ENCODE measurements at places on chromosomes 5 and 9. TPM values are rescaled to one million over a fixed set of nuclear protein-coding genes. Genes with fewer than 3 reads are reported as not detected.

PCDHA13 gene
- total RNA-seq = 0.67 TPM

MYMK gene
- total RNA-seq = not detected

PCDHB13 gene
- total RNA-seq = 7.2 TPM

PLEKHG4B gene
- total RNA-seq = 0.04 TPM

IL4 gene
- total RNA-seq = not detected

HRH2 gene
- total RNA-seq = 7.3 TPM

ARL10 gene
- total RNA-seq = 2.2 TPM

DNA sequence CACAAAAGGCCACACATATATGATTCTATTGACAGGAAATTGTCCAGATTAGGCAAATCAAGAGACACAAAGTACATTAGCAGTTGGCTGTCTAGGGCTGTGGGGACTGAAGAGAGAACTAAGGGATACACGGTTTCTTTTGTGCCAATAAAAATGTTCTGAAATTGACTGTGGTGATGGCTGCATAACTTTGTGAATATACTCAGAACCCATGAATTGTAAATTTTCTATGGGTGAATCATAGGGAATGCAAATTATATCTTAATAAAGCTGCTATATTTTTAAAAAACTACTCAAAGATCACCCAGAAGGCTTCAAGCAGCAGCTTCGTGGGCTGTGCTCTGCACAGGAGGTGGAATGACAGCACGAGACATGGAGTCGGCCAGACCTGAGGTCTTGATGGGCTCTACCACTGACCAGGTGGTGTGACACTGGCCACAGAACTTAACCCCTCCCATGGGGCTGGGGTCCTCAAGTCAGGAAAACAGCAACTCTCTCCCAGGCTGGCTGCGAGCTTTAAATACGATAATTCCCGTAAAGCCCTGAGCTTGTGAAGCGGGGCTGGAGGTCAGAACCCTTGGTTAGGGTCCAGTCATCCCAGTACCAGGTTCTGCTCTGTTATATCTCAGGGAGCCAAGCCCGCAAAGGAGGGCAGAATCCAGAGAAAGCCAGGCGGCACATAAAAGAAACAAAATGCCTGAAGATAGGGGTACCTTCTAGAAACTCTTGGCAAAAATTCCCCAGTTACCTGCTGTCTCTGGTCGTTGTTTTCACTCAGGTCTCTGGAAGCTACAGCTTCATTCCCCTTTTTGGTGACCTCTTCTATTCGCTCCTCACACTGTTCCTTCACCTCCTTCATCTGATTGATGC, 59.1 kb downstream of the GOLM1 start:
- DNase-seq = no peak
- peaks cover 3% of the 10 kb centered on the region for H3K36me3 ChIP-seq
- H3K27ac ChIP-seq = no peak overlapping the region

GRCh38 chr5:12147513-12147912, 243.3 kb upstream of the CTNND2 start:
- no peak overlapping the region for H3K4me3 ChIP-seq
- no peaks in the 10 kb centered on the region for H3K36me3 ChIP-seq
- no peaks in the 10 kb centered on the region for H3K27me3 ChIP-seq
- no peak for DNase-seq

GRCh38 chr9:16611983-16612382, 258.5 kb downstream of the BNC2 start:
- no peak overlapping the region for H3K27ac ChIP-seq
- DNase-seq = no peak
- no peaks in the 10 kb centered on the region for H3K36me3 ChIP-seq

DNA sequence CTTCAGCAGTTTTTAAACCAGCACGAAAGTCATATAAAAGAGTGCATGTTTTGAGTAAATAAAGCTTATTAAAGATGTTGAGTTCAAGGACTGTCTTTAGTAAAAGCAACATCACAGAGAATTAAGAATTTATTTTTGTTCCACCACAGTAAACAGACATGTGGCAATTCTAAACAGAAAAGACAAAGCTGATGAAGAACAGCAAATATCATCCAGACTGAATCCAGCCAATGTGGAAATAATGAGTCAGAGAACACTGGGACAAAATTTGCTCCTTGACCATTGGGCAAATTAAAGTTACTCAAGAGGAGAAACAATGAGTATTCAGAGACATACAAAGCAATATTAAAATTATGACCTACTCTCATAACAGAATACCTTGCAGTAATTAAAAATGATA, 28.8 kb downstream of the OR2K2 start:
- no peak overlapping the region for H3K4me3 ChIP-seq
- H3K36me3 ChIP-seq = no peaks in the 10 kb centered on the region
- H3K27ac ChIP-seq = no peak overlapping the region
- no peaks in the 10 kb centered on the region for H3K27me3 ChIP-seq
- peaks cover 6% of the 10 kb centered on the region for H3K4me1 ChIP-seq
- no peak for DNase-seq

DNA sequence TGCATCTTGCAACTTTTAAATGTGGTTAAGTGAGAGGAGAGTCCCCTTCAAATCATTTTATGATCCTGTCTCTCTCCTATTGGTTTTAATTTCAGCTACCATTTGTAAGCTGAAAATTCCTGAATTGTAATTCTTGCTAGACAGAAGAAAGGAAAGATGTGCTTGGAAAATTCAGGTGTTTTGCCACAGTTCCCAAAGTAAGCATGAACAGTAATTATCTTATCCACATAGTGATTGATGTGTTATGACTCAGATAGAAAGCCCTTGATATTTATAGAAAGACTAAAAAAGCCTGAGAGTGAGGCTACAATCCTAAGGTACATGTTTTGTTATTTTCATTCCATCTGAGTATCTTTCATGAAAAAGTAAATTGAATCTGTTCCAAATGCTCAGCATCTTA, 492.5 kb downstream of the MAT2B start:
- no peaks in the 10 kb centered on the region for H3K4me1 ChIP-seq
- no peak overlapping the region for H3K27ac ChIP-seq
- no peaks in the 10 kb centered on the region for H3K36me3 ChIP-seq

DNA sequence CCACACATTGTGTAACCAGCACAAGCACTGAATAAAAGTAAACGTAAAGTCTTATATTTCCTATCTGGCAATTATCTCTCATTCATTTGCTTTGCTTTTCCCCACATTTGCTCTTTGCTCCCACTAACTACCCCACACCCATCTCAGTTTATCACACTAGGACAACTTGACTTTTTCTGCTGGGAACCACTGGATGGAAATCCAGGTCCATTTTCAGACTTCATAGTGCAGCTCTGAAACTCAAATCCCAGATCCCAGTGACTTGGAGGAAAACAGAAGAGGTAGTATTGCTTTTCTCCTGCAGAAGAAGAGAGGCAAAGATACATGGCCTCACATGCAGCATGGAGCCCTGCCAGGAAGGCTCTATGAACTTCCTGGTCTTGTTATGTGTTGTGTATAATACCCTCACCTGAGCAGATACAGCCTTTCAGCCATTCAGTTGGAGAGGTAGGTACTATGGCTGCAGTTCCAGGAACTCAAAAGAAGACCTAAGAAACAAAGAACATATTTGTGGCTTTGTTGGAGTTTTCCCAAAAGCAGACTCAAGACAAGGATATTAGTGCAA, 90.0 kb upstream of the NIPBL start:
- H3K27ac ChIP-seq = no peak overlapping the region
- no peaks in the 10 kb centered on the region for H3K27me3 ChIP-seq

GRCh38 chr5:69007163-69007562, 86.7 kb upstream of the SLC30A5 start:
- no peaks in the 10 kb centered on the region for H3K36me3 ChIP-seq
- no peak overlapping the region for H3K27ac ChIP-seq
- DNase-seq = no peak
- H3K4me1 ChIP-seq = no peaks in the 10 kb centered on the region
- H3K27me3 ChIP-seq = no peaks in the 10 kb centered on the region

DNA sequence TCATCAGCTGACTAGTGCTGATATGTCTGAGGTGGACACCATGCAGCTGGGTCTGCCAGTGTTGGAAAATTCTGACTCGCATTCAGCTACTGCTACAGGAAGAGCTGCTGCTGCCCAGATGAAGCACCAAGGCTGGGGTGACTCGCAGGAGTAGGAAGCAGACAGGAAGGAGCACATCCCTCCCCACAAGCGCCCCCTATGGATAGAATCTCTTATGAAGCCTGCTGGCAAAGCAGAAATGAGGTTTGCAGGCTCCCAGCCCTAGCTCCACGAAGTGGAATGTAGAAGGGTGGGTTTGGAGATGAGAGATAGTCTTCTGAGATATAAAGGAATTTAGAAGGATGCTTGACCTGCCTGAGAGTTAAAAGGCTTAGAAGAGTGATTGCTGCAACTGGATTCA, 443.0 kb downstream of the ACTL7B start:
- no peaks in the 10 kb centered on the region for H3K4me1 ChIP-seq
- H3K27me3 ChIP-seq = no peaks in the 10 kb centered on the region
- no peak for DNase-seq
- no peak overlapping the region for H3K4me3 ChIP-seq
- H3K27ac ChIP-seq = no peak overlapping the region
- H3K36me3 ChIP-seq = no peaks in the 10 kb centered on the region

DNA sequence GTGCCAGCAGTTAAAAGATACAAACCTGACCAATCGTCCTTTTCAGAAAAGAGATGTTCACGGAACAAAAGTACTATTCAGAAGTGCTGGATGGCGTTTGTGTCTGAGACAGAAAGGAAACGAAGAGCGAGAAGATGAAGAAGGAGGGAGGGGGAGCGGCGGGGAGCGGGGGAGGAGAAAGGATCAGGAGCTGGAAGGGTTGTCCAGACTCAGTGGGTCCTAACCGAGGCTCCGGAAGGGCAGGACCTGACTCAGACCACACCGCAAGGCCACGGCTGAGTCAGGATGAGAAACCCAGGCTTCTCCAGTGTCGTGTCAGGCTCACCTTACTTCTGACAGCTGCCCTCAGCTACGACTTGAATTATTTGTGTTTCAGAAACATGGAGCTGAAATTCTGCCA, 46.2 kb downstream of the PAX5 start:
- peaks cover 42% of the 10 kb centered on the region for H3K27me3 ChIP-seq
- no peak overlapping the region for H3K4me3 ChIP-seq
- no peaks in the 10 kb centered on the region for H3K36me3 ChIP-seq

GRCh38 chr5:26903469-26903868, 134.9 kb downstream of the CDH9 start:
- DNase-seq = no peak
- no peak overlapping the region for H3K27ac ChIP-seq
- no peaks in the 10 kb centered on the region for H3K36me3 ChIP-seq

DNA sequence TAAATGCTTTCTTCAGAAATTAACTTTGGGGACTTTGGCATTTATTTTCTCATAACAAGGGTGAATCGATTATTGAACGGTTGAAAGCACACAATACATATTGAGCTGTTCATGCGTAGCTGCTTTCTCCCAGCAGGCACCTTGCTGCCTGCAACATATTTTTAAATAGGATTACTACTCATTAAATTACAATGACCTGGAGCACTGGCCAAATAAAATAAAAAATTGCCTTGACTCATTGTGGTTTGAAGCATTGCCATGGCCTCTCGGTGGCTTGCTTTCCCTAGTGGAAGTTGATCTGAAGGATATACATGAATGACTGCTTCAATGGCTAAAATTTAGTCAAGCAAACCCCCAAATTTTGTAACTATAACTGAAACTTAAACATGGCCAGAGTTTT, 181.6 kb upstream of the NUDT12 start:
- peak; percentile 21 for DNase-seq
- peaks cover 9% of the 10 kb centered on the region for H3K4me1 ChIP-seq
- no peaks in the 10 kb centered on the region for H3K27me3 ChIP-seq
- no peak overlapping the region for H3K4me3 ChIP-seq
- H3K36me3 ChIP-seq = no peaks in the 10 kb centered on the region
- no peak overlapping the region for H3K27ac ChIP-seq

DNA sequence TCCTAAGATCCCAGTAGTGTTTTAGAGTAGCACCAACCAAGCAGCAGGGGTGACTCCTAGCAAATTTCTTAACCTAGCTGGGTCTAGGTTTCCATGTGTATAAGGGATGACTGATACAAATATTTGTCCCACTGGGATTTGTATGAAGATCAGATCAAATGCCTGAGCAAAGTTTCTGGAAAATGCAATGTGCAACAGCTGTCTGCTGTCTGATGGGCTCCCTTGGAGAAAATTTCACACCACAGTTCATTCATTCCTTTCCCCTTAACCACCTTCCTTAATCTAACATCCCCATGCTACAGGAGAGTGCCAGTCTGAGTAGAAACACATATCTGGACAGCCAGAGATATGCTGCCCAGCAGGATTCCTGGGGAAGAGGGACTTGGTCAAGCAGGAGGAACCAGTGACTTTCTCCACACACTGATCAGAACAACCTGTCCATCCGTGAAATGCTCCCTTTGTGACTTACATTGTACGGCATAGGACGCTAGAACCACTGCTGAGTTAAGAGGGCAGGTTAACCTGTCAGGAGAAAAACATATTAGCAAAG, 53.3 kb downstream of the PTPN3 start:
- H3K4me1 ChIP-seq = peaks cover 15% of the 10 kb centered on the region
- H3K36me3 ChIP-seq = no peaks in the 10 kb centered on the region
- H3K27me3 ChIP-seq = no peaks in the 10 kb centered on the region

GRCh38 chr5:1461396-1461795, 16.2 kb upstream of the SLC6A3 start:
- no peak overlapping the region for H3K27ac ChIP-seq
- no peaks in the 10 kb centered on the region for H3K4me1 ChIP-seq
- no peak overlapping the region for H3K4me3 ChIP-seq

- DNase-seq = no peak
- H3K36me3 ChIP-seq = no peaks in the 10 kb centered on the region
- no peak overlapping the region for H3K4me3 ChIP-seq
- no peaks in the 10 kb centered on the region for H3K27me3 ChIP-seq
- peaks cover 5% of the 10 kb centered on the region for H3K4me1 ChIP-seq
Measured at GRCh38 chr9:32523910-32524309, 2.1 kb downstream of the RIGI start.

DNA sequence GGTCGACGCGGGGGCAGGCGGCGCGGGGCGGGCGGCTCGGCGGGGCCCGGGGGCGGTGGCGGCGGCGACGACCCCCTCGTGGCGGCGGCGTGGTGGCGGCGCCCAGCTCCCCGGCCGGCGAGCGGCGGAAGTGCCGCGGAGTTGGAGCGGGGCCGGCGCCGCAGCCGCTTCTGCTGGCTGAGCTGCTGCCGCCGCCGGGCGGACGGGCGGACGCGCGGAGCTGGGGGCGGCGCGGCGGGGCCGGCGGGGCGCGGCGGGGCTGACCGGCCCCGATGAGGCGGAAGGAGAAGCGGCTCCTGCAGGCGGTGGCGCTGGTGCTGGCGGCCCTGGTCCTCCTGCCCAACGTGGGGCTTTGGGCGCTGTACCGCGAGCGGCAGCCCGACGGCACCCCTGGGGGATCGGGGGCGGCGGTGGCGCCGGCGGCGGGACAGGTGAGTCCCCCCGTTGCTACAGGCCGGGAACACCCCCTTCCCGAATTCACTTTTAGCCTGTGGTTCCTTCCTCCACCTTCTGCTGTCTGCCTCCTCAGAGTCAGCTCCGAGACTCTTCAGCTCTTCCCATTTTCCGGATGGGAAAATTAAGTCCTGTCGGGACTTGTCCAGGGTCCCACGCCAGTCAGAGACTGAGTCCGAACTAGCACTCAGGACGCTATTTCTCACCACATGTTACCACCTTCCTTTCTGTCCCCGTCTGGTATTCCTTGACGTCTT, at the start of gene GALNT10:
TSS of gene GALNT10 (plus strand) at position 139 of the 710 bp plus-strand sequence. CDS start at position 273, 134 bp downstream.
- H3K27me3 ChIP-seq = no peaks in the 10 kb centered on the region
- H3K27ac ChIP-seq = peak within 1 kb of the TSS; percentile 55
- peak; percentile 43 for DNase-seq
- H3K4me3 ChIP-seq = no peak within 1 kb of the TSS
- no peaks in the 10 kb centered on the region for H3K36me3 ChIP-seq
